NCI-H2171 (cell line): ENCODE measurements at places on chromosomes 4 and X.
A peak's percentile ranks its signal among the peaks of the same experiment; 100 is the strongest.

GRCh38 chr4:140113653-140114052 lies 40.3 kb downstream of the MAML3 start:
- DNase-seq: no peak

GRCh38 chr4:8709729-8710360 lies 117.3 kb downstream of the CPZ start:
- DNase-seq: no peak

DNA sequence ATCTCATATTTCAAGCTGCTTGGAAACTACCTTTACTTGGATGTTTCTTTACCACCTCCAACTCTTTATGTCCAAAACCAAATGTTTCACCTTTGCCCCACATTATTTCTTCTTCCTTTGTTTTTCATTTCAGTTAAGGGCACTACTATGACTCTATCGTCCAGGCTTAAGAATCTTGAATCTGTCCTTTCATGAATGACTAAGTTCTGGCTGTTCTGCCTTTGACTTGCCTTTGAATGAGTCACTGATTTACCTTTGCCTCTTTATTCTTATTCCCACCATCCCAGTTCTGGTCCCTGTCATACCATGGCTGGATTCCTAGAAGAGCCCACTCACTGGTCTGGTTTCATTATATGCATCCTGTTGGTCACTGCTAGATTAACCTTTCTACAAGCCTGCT lies 30.6 kb upstream of the PLAC1 start:
- no peak for DNase-seq

DNA sequence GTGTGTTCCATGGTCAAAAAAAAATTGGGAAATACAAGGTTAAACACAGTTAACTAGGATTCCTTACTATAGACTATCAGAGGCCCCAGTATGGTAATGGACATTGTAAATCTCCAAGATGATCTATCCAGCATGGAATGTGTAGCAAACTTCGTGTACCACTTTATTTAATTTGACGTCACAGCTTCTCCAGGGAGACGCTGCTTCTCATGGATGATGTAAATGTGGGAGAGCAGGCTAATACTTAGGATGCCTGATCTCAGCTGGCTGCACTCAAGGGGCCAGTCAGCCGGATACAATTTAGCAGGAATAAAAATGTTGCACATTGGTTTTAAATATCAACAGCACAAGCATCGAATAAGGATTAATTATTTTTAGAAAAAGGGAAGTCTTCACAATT lies 111.7 kb upstream of the HPF1 start:
- DNase-seq: no peak

DNA sequence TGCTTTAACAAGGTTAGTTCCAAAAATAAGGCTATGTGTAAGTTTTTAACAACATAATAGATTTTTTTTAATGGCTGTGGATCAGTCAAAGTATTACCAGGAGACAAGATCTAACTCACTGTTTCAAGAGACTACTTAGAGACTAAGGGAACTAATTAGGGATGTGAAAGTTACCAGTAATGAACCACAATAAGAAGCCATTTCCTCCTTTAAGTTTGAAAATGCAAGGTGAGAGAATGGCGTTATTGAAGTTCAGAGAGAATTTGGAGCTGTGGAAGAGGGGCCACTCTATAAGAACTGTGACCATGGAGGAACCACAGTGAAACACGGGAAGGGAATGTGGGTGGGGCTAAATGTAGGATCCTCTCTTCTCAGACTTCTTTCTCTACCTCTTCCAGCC lies 624.2 kb downstream of the GLUD2 start:
- no peak for DNase-seq

GRCh38 chr4:54067166-54067565 lies 2.8 kb upstream of the CHIC2 start:
- DNase-seq: no peak

GRCh38 chrX:118495958-118496762 lies 545 bp downstream of the DOCK11 start:
- DNase-seq: no peak

DNA sequence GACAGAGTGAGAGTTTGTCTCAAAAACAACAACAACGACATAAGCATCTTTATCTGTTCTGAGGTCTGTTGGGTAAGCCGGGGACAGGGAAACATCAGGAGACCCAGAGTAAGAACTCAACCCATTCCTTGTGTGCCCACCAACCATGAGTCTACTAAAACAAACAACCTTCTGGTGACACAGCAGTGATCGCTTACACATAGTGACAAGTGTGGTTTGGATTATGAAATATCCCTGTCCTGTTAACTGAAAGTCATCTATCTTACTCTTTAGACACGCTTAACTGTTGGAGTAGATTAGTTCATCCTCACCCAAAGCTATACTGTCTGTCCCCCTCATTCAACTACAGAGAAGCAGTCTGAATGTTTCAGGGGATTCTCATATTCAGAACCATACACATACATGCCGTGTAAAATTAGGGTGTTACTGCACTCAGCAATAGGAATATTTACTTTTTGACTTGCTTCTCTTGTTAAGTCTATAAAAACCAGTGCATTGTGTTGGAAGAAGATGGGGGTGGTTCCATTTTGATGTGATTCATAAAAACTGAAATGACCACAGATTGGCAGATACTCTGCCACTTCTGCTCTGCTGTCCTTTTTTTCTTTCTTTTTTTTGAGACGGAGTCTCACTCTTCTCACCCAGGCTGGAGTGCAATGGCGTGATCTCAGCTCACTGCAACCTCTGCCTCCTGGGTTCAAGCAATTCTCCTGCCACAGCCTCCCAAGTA lies 27.4 kb downstream of the PHKA2 start:
- DNase-seq: no peak

GRCh38 chr4:39620551-39621313 lies 17.9 kb downstream of the SMIM14 start:
- DNase-seq: no peak

GRCh38 chrX:119738742-119739141 lies 19.6 kb upstream of the SOWAHD start:
- DNase-seq: no peak

DNA sequence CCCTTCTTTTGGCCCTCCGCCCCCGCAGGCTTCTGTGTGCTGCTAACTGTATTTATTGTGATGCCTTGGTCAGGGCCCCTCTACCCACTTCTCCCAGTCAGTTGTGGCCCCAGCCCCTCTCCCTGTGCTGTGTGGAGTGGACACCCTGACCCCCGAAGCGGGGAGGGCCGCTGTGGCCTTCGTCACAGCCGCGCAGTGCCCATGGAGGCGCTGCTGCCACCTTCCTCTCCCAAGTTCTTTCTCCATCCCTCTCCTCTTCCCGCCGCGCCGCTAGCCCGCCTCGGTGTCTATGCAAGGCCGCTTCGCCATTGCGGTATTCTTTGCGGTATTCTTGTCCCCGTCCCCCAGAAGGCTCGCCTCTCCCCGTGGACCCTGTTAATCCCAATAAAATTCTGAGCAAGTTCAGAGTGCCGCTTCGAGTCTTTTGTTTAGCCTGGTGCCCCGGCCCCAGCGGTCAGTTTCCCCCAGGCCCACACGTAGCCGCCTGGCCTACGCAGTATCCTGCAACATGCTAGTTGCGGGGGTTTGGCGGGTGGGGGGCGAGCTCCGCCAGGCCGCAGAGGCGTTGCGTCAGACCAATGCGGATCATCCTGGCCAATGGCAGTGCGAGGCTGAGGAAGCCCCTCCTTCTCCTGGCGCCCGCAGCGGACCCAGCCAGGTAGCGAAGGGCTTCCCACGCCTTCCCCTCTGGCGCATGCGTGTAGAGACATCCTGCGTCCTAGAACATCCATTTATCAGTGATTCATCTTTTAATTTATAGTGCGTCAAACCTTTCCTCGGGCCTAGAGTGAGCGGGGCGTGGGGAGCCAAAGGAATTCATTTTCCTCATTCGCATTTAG lies 5.6 kb upstream of the KANTR start:
- DNase-seq: peak; percentile 79

- DNase-seq: peak; percentile 26
Observed at GRCh38 chrX:9464435-9465371, at the start of gene TBL1X. TSS of gene TBL1X (plus strand) at chrX:9465058. CDS start at chrX:9653587, 188,529 bp downstream.

DNA sequence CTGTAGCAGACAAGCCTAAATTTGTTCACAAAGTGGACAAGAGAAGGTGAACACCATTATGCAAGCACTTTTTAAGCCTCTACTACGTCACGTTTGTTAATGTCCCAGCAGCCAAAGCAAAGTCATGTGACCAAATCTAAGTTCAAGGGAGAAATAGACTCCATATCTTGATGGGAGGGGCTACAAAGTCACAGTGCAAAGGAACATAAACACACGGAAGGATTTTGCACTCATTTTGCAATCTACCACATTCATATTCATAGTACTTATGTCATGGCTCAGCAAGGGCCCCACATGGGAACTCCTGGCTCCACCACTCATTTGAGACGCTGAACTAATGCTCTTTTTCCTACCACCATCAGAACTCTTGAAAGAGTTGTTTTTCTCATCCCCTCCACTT lies 139.0 kb upstream of the JADE1 start:
- DNase-seq: no peak
